ENCODE measurements at places on chromosomes 7 and 10. TPM values are rescaled to one million over a fixed set of nuclear protein-coding genes. Genes with fewer than 3 reads are reported as not detected.

DNA sequence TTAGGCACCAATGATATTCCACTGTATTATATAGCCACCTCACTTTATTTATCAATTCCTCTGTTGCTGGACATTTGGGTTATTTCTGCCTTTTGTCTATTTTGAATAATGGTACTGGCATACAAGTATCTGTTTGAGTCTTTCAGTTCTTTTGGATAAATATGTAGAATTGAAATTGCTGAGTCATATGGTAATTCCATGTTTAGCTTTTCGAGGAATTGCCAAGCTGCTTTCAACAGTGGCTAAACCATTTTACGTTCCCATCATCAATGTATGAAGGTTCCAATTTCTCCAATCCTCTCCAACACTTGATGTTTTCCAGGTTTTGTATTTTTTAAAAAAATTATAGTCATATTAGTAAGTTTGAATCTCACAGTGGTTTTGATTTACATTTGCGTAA is 42.3 kb downstream of the JMJD1C start:
- H3K27ac ChIP-seq = no peak overlapping the region
- H3K4me1 ChIP-seq = no peaks in the 10 kb centered on the region
- DNase-seq = no peak
- no peak overlapping the region for H3K4me3 ChIP-seq

- H3K27ac ChIP-seq = no peak overlapping the region
- H3K4me1 ChIP-seq = no peaks in the 10 kb centered on the region
- DNase-seq = no peak
- H3K4me3 ChIP-seq = no peak overlapping the region
Measured at GRCh38 chr10:2798336-2799022, 268.9 kb upstream of the PFKP start.

- no peaks in the 10 kb centered on the region for H3K36me3 ChIP-seq
- H3K27me3 ChIP-seq = no peaks in the 10 kb centered on the region
- no peak overlapping the region for H3K4me3 ChIP-seq
Measured at GRCh38 chr10:33524966-33525365, 190.5 kb upstream of the NRP1 start.

GRCh38 chr10:110789604-110790433 is 81.9 kb upstream of the PDCD4 start:
- no peak overlapping the region for H3K4me3 ChIP-seq
- no peaks in the 10 kb centered on the region for H3K4me1 ChIP-seq
- no peaks in the 10 kb centered on the region for H3K27me3 ChIP-seq
- H3K27ac ChIP-seq = no peak overlapping the region

Gene GTF2I
- 123 TPM for total RNA-seq

DNA sequence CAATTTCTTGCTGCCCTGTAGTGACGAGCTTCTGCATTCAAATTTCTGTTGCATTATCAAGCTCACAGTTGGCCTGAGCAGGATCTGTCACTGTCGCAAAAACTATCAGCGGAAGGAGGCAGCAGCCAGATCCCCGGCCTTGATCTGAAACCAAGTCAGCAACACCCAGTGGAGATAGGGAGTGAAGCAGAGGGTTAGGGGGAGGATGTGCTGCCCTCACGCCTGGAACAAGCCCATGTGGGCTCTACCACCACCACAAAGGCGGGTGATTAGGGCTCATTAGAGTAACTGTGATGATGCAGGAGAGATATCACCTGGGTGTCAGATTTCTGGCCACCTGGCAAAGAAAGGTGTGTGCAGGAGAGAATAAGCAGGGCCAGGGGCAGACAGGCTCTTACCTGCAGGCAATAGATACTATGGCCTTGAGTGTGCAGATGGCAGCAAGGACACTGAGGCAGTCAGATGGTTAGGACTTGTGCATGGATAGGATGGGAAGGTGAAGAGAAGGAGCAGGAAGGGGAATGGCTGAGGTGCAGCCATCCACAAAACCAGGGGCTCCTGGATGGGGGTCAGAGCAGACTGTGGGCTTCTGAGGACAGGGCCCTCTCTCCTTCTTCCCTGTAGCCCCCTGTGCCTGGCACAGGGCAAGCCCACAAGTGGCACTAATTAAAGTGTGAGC is 417.3 kb downstream of the RPS24 start:
- H3K4me1 ChIP-seq = no peaks in the 10 kb centered on the region
- no peak overlapping the region for H3K4me3 ChIP-seq
- H3K27me3 ChIP-seq = no peaks in the 10 kb centered on the region
- no peak overlapping the region for H3K27ac ChIP-seq

DNA sequence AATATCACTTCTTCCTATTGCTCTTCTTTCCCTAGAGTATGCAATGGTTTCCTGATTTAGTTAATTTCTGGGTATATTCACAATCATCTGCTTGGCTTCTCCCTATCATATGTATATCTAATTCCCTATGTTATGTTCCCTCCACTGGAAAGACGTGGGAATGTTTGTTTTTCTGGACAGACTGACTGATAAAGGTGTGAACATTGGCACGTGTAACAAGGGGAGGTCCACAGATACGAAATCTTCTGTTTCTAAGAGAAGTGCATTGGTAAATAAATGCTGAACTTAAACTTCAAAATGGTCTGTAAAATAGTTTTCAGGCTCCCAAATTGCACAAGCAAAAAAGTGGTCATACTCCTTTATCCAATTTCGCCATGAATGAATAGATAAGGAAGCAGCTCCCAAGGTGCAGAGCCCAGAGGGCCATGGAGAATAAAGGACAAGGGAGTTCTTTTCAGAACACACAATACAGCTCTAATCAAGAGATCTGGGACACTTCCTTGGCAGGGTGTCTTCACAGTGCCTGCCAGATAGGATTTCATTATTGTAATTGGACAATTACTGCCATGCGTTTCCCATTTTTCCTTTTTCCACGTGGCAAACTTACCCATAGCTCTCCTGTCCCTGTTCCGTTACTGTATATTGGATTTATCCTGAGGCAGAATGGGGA is 141.9 kb downstream of the RNF133 start:
- no peaks in the 10 kb centered on the region for H3K36me3 ChIP-seq
- no peak for DNase-seq
- no peak overlapping the region for H3K4me3 ChIP-seq
- no peaks in the 10 kb centered on the region for H3K27me3 ChIP-seq
- no peaks in the 10 kb centered on the region for H3K4me1 ChIP-seq

DNA sequence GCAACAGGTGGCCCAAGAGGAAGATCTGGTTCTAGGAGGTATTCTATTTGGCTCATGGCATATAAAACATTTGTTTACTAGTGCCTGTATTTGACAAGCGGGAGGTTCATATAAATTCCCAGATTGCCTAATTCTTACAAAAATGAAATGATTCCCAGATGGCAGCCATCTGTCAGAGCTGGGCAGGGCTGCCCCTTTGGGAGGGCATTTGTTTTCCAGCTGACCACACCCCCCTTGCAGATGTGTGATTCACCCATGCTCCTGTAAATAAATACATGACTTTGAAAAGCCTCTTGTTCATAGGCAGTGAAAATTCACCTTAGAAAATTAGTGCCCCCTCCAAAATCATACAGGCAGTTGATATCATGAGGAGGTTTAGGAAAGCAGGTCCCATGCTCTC is 8.6 kb downstream of the VWC2 start:
- DNase-seq = no peak
- no peak overlapping the region for H3K27ac ChIP-seq
- H3K27me3 ChIP-seq = peaks cover 3% of the 10 kb centered on the region
- no peaks in the 10 kb centered on the region for H3K36me3 ChIP-seq

DNA sequence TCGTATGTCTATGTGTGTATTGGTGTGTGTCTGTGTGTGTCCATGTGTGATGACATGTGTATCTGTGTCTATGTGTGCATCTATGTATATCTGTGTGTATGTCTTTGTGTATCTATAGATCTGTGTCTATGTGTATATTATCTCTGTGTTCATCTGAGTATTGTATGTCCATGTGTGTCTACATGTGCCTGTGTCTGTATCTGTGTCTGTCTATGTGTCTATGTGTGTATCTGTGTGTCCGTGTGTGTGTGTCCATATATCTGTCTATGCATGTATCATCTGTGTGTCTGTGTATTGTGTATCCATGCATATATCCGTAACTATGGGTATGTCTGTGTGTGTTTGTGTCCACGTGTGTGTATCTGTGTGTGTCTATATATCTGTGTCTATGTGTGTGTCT is 2.7 kb upstream of the FAM20C start:
- DNase-seq = no peak
- H3K4me3 ChIP-seq = no peak overlapping the region
- H3K4me1 ChIP-seq = no peaks in the 10 kb centered on the region
- H3K27ac ChIP-seq = no peak overlapping the region
- H3K36me3 ChIP-seq = no peaks in the 10 kb centered on the region

GRCh38 chr7:101688183-101688831 is 59.2 kb upstream of the MYL10 start:
- peak; percentile 87 for DNase-seq
- no peaks in the 10 kb centered on the region for H3K27me3 ChIP-seq
- no peaks in the 10 kb centered on the region for H3K4me1 ChIP-seq
- H3K36me3 ChIP-seq = no peaks in the 10 kb centered on the region

GRCh38 chr10:2541176-2541575 is 526.2 kb upstream of the PFKP start:
- H3K27me3 ChIP-seq = no peaks in the 10 kb centered on the region
- no peak overlapping the region for H3K27ac ChIP-seq
- no peak overlapping the region for H3K4me3 ChIP-seq

GRCh38 chr10:3785851-3786271 is 852 bp upstream of the KLF6 start:
- H3K27me3 ChIP-seq = no peaks in the 10 kb centered on the region
- peaks cover under 1% of the 10 kb centered on the region for H3K4me1 ChIP-seq
- H3K36me3 ChIP-seq = peaks cover 7% of the 10 kb centered on the region
- H3K4me3 ChIP-seq = peak overlapping the region; percentile 49
- DNase-seq = peak; percentile 58

Gene OR9A2
- total RNA-seq = not detected

DNA sequence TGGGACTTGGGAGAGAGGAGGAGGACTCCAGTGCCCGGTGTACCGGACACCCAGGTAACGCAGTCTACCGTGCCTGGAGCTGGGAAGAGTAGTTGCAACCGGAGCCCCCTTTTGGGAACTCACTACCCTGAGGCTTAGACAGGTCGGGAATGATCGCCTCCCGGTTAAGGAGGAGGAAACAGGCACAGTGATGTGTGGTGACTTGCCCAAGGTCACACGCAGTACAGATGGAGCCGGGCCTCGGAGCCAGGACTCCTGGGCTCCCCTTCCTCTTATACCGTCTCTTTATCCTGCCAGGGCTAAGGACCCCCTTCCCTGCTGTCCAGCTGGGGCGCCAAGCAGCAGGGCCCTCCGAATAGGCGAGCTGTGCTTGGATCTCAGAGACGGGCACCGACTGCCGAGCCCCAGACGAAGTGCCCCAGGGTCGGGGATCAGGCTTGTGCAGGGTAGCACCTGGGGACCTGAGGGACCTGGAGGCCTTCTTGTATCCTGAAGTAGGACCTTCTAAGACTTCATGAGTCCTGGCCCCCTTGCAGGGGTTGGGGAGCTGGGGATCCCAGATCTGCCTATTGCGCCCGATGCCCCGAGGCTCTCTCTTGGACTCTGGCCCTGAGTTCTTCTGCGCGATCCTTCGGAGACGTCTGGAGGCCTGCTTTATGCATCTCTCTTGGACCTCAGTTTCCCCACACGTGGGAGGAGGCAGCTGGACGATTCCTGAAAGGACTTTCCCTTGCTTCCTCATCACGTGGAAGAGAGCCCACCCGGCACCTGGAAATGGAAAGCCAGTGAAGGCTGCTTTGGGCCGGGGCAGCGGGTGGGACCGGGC is 767 bp upstream of the CYP26A1 start:
- peaks cover 15% of the 10 kb centered on the region for H3K4me1 ChIP-seq
- H3K27ac ChIP-seq = no peak overlapping the region
- DNase-seq = no peak
- H3K4me3 ChIP-seq = peak overlapping the region; percentile 34
- H3K27me3 ChIP-seq = peaks cover 79% of the 10 kb centered on the region

- no peaks in the 10 kb centered on the region for H3K36me3 ChIP-seq
- no peak overlapping the region for H3K27ac ChIP-seq
- H3K4me3 ChIP-seq = no peak overlapping the region
- no peak for DNase-seq
- no peaks in the 10 kb centered on the region for H3K4me1 ChIP-seq
- H3K27me3 ChIP-seq = no peaks in the 10 kb centered on the region
Measured at GRCh38 chr7:45240273-45240771, 82.7 kb downstream of the RAMP3 start.

Gene ZNF248
- total RNA-seq = 7.5 TPM

GRCh38 chr7:88311675-88312036 is 5.0 kb upstream of the STEAP4 start:
- H3K27me3 ChIP-seq = no peaks in the 10 kb centered on the region
- H3K36me3 ChIP-seq = no peaks in the 10 kb centered on the region
- no peak overlapping the region for H3K27ac ChIP-seq
- peaks cover 4% of the 10 kb centered on the region for H3K4me1 ChIP-seq
- H3K4me3 ChIP-seq = no peak overlapping the region

DNA sequence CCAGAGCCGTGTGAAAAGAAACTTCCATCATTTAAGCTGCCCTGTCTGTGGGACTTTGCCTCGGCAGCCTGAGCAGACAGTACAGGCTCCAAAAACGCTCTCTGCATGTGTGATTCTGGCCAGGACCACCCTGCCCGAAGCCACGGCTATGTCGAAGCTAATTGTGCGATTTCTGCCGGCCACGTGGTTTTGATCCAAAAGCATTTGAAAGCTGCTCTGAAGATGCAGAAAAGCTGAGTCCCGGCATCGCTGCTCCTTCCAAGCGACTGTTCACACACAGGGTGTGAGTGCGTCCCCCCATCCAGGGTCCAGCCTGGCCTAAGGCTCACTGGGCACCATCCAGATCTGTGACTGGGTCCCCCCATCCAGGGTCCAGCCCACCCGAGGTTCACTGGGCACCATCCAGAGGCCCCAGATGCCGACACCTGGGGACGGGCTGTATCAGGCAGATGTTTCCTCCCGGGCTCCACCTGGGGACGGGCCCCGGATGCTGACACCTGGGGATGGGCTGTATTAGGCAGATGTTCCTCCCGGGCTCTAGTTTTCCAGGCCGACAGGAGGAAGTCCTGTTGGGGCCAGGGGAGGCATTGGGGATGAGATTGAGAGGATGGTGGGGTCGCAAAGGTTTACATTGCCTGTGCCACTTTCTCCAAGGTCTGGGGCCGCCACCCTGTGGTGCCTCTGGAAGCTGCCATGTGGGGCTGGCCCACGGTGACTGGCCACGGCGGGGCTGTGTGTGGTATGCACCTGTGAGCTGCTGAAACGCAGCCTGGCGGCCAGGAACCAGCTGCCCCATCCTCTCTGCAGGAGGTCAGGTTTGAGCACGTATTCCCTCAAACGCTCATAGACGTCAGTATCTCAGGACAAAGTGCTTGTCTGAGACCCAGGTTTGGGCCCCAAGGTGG is 527.4 kb downstream of the DNAJB6 start:
- H3K36me3 ChIP-seq = no peaks in the 10 kb centered on the region
- H3K27me3 ChIP-seq = no peaks in the 10 kb centered on the region
- H3K4me1 ChIP-seq = no peaks in the 10 kb centered on the region
- DNase-seq = no peak
- no peak overlapping the region for H3K4me3 ChIP-seq

DNA sequence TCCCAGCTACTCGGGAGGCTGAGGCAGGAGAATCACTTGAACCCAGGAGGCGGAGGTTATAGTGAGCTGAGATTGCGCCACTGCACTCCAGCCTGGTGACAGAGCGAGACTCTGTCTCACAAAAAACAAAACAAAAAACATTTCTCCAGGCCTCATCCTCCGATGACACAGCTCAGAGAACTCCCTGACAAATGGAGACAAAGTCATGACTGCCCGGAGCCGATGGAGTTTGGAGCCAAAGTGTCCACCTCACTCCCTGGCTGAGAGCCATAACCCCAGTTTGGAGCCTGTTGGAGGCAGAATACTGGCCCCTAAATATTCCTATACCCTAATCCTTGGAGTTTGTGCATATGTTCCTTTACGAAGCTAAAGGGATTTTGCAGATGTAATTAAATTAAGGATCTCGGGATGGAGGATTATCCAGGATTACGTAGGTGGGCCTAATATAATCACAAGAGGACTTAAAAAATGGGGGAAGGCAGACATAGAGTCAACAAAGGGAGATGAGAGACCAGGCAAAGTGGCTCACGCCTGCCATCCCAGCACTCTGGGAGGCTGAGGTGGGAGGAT is 22.7 kb downstream of the SSC4D start:
- no peak overlapping the region for H3K27ac ChIP-seq
- H3K27me3 ChIP-seq = no peaks in the 10 kb centered on the region

Data from colonic mucosa (tissue), 4 donors.